ENCODE measurements at places on chromosomes 6 and 20.
A peak's percentile ranks its signal among the peaks of the same experiment; 100 is the strongest.

- no peak for DNase-seq
Observed at GRCh38 chr6:89033461-89033860, 47.1 kb upstream of the PNRC1 start.

DNA sequence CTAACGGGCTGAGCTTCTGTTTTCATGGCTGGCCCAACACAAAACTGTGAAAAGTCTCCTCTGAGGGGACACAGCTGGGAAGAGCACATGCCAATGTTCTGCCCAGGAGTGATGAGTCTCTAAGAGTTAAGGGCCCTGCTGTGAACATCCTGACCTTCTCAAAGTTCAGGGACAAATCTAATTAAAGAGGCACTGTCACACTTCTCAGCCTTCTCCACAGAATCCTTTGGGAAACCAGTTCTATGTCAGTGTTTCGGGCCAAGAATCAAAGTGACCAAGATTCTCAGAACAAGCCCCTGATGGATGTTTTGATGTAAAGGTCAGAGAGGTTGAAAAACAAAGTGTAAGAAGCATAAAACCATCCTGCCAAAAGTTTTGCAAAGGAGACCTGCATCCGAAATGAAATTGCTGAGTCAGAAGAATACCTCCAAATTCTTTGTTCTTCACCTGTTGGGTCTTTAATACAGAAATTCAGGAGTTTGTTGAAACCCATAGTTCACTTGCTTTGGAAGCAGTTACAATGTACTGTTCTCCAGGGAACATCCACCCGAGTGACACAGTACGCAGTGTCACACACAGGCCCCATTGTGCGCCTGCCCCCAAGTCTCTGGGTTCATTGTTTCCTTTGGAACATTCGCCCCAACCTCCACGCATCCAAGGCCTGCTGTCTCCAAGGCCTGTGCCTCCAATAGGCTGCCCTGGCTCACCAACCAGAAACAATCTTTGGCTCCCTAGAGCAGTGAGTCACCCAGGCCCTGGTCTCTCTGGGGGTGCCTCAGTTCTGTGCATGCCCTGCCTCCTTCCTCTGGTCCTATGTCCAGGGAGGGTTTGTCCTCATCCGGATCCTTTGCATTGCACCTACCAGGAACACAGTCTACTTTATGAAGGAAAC is 65.5 kb upstream of the QKI start:
- DNase-seq = no peak

- DNase-seq = no peak
Observed at GRCh38 chr20:45183084-45183483, 8.4 kb downstream of the PI3 start.

- DNase-seq = peak; percentile 98
Observed at GRCh38 chr6:110738899-110739365, 76.3 kb downstream of the CDK19 start.

DNA sequence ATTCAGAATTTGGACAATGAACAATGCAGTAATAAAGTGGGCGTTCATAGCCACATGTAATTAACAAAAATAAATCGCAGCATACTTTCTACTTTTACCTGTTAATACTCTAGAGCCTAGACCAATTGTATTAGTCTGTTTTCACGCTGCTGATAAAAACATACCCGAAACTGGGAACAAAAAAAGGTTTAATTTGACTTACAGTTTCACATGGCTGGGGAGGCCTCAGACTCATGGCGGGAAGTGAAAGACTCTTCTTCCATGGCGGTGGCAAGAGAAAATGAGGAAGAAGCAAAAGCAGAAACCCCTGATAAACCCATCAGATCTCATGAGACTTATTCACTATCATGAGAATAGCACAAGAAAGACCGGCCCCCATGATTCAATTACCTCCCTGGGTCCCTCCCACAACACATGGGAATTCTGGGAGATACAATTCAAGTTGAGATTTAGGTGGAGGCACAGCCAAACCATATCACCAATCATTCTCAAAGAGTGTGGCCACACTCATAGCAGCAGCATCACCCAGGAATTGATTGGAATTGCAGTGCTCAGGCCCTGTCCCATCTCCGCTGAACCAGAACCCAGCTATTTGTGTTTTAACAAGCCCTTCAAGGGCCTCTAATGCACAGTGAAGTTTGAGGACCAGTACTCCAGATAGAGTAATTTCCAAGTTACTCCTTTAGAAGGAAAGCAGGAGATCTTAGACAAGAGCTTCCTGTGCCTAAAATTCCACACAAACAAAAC is 650.0 kb downstream of the KIF16B start:
- no peak for DNase-seq

DNA sequence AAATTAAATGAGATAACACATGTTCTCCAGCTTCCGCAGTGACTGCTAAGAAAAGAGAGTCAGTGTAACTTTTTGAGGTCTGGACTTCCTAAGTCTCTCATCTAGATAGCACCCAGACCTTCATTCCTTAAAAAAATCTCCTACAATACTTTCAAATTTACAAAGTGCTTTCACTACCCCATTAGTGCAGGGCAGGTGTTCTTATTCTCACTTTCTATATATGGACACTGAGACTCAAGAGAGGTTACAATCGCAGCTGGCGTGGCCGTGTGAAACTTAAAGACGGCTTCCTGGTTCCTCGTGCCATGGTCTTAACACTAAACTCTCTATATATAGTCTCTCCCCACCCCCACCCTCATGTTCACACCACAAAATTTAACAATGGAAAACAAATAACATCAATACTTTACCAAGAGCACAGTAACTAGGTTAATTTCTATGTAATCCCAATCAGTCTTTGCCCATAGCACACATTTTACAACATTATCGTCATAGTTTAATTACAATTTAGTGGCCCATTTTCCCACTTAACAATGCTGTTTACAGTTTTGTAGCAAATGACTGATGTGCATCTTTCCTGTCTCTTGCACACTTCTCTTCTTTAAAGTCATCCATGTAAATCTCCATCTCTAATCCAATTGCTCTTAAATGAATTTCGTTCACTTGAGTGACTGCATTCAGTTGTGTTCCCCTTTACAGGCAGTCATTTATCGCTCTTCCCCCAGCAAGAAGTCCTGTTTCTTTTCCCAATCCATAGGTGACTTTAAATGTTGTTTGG is 78.8 kb upstream of the ARID1B start:
- DNase-seq = no peak

DNA sequence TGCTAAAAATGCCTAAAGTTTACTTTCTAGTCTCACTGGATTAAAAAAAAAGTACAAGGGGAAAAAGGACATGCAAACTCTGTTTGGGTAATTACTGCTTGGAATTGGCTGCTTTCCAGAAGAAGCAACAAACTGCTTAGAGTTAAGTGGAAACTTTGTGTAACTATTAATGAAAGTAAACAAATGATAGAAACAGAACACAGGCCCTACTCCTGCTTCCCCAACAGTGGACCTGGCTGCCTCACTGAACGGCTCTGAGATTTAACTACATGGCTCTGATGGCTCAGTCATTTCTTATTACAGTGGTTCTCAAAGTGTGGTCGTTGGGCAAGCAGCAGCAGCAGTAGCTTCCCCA is 108.5 kb downstream of the MAN1A1 start:
- DNase-seq = no peak

DNA sequence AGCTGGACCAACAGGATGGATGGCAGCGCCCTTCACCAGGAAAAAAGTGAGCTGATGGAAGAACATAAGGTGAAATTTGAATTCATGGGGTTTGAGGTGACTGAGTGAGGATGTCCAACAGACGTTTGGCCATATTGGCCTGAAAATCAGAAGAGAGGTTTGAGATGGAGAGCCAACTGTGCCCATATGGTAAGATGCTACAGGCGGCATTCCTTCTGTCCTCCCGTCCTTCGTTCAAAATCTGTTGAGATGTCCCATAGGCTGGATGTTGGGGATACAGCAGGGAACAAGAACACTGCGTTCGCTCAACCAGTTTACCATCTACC is 468 bp upstream of the CMTR1 start:
- DNase-seq = no peak

DNA sequence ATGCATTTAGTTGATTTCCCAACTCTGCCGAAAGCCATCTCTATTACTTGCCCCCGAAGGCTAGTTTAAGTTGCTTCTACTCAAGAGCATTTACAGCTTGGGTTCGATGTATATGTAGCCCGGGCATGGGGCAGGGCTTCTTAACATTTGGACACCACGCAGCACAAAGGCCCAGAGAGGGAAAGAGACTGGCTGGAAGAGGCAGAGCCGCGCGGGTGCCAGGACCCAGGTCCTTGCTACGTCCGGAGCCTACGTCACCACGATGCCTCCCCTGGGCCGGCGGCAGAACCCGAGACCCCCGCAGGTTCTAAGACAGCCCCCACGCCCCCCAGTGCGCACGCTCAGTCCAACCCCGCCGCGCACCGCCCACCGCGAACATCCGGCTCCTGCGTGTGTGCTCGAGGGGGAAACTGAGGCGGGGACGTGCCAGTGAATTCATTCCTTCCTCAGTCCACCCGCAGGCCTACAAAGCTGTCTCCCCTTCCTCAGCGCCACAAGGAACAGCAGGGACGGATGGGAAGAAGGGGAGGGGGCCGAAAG is 367 bp upstream of the PCIF1 start:
- peak; percentile 57 for DNase-seq

GRCh38 chr20:21191839-21192238 is 66.0 kb downstream of the KIZ start:
- DNase-seq = no peak

GRCh38 chr6:24441599-24441904 is 38.8 kb downstream of the MRS2 start:
- DNase-seq = no peak

DNA sequence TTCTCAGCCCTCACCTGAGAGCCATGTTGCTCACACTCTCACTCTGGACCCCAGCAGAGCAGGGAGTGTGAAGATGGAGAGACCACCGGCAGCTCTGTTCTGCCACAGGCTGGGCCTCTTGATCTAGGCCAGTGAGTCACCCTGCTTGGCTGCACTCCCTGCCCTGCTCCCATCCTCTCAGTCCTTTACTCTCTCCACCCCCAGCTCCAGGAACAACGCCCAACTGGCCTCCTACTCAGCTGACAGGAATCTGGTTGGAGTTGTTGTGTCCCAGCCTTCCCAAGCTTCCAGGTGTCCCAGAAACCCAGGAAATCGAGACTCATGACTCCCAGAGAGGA is at the start of gene PSORS1C1:
TSS of gene PSORS1C1 (plus strand) at position 260 of the 338 bp plus-strand sequence. CDS start 14,833 bp downstream, outside the sequence.
- no peak for DNase-seq

DNA sequence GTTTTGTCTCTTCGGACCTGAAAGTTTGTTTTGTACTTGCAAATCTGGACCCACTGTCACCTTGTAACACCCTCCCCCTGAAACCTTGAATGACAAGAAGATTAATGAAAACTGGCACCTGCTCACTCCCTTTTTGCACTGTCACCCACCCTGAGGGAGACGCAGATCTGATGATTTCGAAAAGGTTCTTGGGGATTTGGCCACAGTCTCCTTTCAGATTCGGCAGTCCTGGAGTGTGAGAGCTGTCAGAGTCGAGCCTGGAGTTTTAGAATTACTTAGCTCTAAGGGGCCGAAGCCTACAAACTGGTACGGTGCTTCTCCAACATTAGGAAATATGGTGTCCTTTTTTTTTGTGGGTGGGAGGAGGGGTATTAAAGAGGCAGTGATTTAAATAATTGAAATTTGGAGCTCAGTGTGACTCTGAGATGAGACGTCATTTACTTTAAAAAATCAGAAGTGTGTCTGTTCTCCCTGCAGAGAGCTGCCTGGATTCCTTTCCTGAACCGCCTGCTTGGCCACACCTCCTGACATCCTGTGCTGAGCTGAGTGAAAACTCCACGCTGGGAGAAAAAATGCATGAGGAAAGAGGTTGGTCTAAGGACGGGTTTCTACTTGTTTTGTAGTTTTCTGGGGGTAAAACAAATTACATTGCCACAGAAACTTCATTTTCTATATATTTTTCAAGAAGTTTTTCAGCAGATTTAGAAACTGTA is 447.0 kb upstream of the CDH4 start:
- DNase-seq = no peak

DNA sequence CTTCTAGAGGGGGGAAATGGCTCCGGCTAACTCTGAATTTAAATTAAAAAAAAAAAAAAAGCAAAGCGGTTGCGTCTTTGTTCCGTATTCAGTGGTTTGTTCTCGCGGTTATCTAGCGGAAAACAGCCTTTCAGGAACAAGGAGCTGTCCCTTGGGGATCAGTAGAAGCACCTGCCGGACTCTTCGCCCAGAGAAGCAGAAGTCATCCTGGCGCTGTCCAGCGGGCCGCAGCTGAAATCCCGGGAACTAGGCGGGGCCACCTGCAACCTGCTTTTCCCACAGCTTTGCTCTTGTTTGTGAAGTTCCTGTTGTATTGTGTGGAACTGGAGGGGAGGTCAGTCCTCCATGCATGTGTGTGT is 43.9 kb upstream of the GJE1 start:
- no peak for DNase-seq

DNA sequence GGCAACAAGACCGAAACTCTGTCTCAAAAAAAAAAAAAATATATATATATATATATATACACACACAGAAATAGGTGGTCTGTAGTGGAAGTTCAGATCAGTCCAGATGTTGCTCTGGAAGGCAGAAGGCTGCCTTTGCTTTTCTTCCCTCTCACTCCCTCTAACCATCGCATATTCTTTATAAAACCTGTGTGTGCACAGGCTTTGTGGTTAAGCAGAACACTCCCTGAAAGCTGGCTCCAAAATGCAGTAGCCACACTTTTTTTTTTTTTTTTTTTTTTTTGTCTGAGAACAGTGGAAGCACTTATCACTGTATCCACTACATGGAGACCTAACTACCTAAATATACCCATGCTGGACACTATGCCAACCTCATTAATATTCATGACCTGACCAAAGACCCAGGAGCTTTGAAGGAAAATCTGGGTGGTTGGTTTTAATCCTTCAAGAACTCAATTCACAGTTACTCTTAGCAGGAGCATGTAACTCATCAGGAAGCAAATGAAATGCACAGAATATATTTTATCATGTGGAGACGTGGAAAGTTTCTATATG is 20.0 kb upstream of the GFOD1 start:
- DNase-seq = no peak

GRCh38 chr6:30493643-30494250 is 4.4 kb downstream of the HLA-E start:
- DNase-seq = no peak

Data from AML-193 (cell line).